Fibroblast of the aortic adventitia (primary cell): ENCODE measurements at places on chromosomes 7 and 10.

- DNase-seq = no peak
Observed at GRCh38 chr7:46448478-46448877, 527.4 kb upstream of the IGFBP3 start.

DNA sequence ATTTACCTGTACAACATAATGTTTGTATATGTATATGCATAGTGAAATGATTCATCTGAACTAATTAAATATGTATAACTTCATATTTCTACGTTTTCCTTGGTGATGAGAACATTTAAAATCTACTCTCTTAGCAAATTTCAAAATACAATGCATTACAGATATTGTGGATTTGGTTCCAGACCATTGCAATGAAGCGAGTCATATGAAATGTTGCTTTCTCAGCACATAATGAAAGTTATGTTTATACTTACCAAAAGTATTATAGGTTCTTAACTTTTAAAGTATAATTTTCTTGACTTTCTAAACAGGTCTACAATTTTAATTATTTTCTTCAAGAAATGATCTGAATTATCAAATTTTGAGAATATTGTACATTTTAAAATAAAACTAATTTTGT lies 189.2 kb downstream of the CSTF2T start:
- DNase-seq = peak; percentile 45

GRCh38 chr10:79436850-79437103 lies 8.6 kb downstream of the ZCCHC24 start:
- no peak for DNase-seq

- DNase-seq = no peak
Observed at GRCh38 chr7:20958572-20958971, 171.9 kb upstream of the SP8 start.

- DNase-seq = no peak
Observed at GRCh38 chr10:110681023-110681681, 37.0 kb downstream of the RBM20 start.

DNA sequence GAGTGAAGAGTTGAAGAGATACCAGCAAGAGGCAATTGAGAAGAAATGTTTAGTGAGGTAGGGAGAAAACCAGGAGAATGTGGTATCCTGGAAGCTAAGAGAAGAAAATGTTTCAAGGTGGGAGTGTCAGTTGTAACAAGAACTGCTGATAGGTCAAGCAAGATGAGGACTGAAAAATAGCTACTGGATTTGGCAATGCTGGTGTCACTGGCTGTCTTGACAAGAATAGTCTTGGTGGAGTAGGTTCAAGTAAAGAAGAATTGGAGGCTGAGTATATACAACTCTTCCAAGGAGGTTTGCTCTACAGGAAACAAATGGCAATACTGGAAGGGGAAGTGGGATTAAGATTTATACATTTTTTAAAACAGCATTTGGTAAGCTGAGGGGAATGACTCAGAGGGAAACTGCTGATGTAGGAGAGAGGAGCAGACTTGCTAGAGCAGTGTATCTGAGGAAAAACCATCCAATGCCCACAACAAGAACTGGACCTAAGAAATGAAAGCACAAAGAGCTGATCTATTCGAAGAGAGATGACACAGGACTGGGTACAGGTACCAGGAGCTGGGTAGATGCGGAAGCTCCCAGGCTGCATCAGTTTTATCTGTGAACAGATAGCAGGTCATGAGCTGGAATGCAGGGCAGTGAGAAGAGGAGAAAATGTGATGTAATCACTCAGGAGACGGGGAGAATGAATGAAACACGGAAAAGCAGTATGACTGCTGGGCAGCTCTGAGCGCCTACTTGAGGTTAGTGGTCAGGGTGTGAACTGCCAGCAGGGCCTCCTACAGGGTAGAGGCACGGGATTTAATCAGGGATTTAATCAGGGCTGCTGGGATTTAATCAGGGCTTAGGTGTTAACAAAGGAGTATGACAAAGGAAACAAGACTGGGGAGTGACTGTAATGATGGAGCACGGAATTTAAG lies 34.5 kb downstream of the FAM25A start:
- peak; percentile 64 for DNase-seq

DNA sequence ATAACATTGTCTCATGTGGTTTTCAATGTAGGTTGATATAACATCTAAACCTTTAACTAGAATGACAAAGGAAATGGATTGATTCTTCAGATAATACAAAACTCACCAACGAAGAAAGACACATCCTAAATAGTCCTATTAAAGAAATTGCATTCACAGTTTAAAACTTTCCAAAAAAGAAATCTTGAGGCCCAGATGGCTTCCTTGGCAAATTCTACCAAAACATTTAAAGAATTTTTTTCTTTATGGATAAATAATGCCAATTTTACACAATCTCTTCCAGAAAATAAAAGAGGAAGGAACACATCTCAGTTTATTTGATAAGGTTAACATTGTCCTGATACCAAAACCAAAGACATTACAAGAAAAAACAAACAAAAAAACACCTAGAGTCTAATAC lies 349.5 kb downstream of the CALN1 start:
- no peak for DNase-seq

DNA sequence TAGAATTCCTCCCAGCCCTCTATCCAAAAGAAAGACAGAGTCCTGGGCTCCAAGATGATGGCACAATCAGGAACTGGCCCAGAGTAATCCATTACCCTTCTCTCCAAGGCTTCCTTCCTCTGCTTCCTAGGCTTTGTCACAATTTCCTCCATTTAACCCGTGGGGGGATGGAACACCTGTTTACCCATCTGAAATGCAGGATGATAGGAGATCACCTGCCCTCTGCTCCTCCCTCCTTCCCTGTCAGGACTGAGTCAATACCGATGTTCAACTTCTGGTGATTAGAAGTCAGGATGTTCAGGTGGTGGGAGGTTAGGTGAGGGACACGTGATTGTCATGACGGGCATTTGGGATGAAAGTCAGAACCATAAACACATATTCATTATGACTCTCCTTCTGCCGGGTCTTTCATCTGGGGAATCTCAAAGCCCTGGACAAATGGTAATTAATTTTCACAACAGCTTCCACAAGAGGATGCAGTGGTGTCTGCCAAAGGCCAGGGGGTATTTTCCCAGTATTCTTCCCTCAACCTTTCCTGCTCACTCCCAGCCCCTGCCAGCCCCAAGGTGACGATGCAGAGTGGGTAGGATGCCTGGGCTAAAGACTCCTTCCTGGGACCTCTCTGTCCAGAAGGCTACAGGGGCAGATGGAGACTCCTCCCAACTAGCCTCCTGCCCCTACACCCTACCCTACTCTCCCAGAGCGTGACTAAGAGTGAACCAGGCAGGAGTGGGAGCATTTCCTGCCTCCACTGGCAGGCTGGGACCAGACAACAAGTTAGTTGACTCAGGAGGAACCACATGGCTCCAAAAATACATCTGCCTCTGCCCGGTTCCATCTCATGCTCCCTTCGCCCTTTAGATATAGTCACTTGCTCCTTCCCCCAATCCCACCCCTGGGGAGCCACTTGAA lies 27.9 kb downstream of the DUSP5 start:
- peak; percentile 55 for DNase-seq

DNA sequence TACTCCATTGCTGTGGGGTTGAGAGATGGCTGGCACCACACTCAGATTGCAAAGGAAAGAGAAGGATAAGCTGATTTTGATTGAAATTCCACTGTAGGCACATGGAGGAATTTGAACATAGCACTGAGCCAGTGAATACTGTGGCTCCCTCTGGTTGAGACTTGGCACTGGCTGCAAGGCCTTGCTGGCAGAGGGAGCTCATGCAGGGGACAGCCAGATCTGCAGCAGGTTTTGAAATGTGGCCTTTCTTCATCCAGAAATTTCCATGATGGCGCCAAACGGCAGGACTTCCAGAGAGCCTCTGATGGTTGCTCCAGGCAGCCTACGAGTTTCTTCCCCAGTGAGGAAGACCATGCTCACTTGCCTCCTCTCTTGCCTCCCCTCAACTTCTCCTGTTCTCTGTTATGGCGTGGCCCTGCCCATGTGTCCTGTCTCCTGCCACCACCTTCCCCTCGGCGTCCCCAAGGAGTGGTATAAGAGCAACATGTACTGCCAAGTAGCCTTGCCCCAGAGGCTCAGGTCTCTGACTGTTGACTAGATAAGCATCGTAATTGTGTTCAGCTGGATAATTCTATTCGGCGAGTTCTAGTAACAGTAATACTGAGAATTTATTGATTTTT lies 265.6 kb downstream of the CCDC3 start:
- DNase-seq = no peak

GRCh38 chr7:39221901-39222300 lies 244.2 kb downstream of the POU6F2 start:
- DNase-seq = no peak

- no peak for DNase-seq
Observed at GRCh38 chr7:28510026-28510369, 97.7 kb downstream of the CREB5 start.

DNA sequence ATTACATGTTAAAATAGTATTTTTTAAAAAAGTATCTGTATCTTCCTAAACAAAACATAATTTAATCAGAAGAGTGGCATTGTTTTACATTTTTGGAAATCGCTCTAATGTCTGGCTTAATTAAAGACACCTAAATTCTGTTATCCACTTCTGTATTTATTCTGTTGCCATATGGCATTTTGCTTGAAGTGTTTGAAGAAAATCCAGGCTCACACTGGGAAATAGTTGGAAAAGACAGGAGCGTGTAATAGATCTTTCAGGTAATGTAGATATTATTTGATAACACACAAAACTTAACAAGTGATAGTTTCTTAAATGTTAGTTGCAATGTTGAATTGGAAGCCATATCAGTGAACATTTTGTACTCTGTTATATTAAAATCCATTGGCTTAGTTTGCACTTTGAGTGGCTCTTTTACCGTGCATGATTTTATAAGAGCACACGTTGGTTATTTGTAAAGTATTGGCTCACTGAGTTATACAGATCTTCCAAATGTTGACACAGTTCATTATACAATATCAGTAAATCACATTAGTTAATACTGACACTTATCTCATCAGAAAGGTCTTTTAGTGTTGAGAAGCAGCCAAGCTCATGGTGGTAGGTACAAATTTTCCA lies 128.4 kb upstream of the NPVF start:
- no peak for DNase-seq

DNA sequence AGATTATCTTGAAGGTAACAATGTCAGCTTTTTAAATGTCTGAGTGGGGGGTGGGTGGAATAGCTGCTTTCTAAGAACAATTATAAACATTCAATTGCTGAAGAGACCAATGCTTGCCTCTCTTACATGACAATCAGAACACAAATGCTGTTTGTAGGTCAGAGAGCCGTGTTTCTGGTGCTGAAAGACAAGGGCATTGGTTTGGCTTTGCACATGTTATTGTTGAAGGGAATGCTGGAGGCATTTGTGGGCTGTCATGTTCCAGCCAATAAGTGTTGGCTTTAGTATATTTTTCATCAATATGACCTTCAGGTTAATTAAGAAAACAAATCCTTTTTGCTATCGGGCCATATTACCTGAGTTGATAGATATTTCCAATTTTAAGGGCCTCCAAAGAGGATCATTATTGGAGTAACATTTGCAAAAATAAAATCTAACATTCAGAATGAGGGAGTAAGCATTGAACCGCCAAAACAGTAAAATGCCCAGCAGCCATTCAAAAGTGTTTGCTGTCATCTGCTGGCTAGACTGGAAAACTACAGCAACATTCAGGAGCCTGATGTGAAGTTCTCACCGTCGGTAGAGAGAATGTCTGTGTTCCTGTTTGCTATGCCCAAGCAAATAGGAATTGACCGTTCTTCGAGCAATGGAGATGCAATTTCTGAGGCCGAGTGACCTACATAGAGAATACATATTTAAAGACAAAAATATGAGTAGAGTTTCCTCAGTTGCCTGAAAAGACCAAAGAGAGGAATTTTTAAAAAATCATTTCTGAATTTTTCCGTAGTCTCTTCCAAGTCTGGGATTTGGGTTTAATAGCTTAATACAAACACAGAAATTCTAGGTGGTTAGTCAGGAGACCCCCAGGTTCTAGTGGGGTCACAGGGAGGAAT lies 118.9 kb downstream of the APBB1IP start:
- peak; percentile 81 for DNase-seq

- DNase-seq = peak; percentile 93
Observed at GRCh38 chr7:114979388-114979787, 57.5 kb downstream of the MDFIC start.

DNA sequence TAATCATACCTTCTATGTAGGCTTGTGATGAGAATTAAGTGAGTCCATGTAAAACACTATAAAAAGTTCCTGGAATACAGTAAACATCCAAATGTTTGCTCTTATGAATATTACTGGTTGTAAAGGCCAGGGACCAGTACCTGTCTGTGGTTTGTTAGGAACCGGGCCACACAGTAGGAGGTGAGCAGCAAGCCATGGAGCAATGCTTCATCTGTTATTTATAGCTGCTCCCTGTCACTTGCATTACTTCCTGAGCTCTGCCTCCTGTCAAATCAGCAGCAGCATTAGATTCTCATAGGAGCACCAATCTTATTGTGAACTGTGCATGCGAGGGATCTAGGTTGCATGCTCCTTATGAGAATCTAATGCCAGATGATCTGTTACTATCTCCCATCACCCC lies 662.0 kb upstream of the ANKRD30A start:
- no peak for DNase-seq

DNA sequence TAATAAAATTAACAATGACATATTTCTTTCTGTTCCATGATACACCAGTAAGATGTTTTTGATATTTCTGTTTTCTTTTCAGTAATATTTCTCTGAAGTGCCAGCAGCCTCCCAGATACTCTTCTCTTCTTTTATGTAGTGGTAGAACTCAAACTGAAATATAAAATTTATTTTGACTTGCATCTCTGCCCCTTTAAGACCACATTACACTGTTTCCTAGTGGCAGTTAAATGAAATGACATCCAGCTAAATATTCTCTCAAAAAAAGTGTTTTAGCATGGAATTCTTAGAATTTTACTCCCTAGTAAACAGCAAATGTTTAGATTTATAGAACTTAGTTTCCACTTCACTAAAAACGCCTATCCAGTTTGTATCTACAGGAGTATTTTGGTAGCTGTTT lies 237.2 kb upstream of the MTPN start:
- DNase-seq = no peak

DNA sequence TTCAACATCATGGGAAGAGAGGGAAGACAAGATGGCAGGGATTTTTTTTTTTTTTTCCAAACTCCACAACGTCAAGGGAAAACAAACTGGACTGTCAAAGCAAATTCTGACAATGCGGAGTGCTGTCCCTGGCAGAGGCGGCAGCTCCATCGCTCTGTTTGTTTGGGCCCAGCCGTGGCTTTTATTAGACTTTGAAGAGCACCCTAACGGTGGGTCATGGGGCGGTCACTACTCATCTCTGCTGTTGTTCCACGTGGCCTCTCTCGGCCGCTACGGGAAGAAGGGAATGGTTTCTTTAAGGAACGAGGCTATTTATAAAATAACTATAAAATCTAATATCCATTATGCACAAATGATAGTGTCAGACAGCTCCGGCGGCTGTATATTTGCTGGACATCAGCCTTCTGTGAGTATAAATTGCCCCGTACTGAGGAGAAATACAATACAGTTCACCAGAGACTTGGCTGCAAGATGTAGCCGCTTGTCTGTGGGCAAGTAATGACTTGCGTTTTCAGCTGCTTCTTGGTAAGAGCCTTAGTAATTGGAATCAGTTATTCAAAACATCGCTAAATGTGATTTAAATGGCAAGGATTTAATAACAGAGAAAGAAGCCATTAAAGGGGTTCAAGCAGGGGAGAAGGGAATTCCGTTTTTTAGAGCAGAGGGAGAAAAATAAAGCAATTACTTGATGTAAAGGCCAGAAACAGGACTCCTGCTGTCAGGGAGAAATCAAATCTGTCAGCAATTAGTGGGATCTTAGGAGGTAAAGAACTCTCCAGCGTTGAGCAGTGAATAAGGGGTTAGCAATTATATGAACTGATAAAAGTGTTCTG lies 61.7 kb upstream of the RAB11FIP2 start:
- DNase-seq = no peak
